ENCODE measurements at places on chromosomes 2 and 18. TPM values are rescaled to one million over a fixed set of nuclear protein-coding genes. Genes with fewer than 3 reads are reported as not detected.

Gene RTN4
- 481 TPM for total RNA-seq

Gene PLEK
- not detected for total RNA-seq

Gene SH3BP4
- 28.9 TPM for total RNA-seq

Gene REEP1
- total RNA-seq: 1.3 TPM

All from A549 treated with CpdA at 1 μM for 4 hours (cell line).